ENCODE measurements at places on chromosomes 13 and 19.

DNA sequence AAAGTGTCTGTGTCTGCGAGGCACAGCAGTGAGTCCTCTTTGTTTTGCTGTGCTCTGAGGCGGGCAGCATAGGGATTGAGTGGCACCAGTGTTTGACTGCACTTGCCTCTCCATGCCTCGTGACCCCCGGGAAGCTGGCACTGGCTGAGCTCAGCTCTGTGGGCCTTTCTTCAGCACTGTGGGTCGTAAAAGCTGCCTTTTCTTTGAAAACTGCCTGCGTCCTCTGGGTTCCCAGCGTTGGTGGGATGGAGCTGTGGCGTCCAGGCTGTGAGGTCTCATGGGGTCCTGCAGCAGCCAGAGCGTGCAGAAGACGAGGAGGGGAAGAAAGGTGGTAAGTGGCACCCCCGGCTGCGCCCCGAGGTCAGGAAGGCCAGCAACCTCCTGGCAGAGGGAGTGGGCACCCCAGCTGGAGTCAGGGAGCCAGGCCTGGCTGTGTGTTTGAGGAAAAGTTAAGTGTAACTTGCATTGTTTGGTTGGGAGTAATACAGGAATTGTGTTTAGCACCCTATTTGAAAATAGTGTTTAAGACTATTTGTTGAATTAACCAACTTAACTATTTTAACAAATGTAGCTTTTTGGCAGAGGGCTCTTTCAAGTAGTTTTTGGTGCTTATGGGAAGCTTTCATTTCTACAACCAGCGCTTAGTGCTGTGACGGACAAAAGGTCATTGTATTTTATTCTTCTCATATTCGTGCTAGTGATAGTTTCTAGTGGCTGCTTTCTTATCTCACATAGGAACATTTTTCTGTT, 79.3 kb upstream of the TEX29 start:
- H3K27me3 ChIP-seq, result no peaks in the 10 kb centered on the region
- no peak for DNase-seq
- no peaks in the 10 kb centered on the region for H3K4me1 ChIP-seq
- no peak overlapping the region for H3K4me3 ChIP-seq
- H3K36me3 ChIP-seq, result peaks cover 58% of the 10 kb centered on the region

DNA sequence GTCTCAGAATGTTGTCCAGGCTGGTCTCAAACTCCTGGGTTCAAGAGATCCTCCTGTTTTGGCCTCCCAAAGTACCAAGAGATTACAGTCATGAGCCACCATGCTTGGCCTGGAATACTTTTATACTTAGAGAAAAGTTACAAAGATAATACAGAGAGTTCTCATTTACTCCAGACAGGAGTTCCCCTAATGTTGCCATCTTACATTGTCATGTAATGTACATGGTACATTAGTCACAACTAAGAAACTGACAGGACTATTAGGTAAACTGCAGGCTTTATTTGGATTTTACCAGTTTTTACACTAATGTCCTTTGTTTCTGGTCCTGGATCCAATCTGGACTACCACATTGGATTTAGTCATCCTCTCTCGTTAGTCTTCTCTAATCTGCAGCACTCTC, 2.3 kb upstream of the C19orf84 start:
- no peak overlapping the region for H3K4me3 ChIP-seq
- H3K27ac ChIP-seq, result no peak overlapping the region
- DNase-seq, result no peak
- no peaks in the 10 kb centered on the region for H3K27me3 ChIP-seq
- no peaks in the 10 kb centered on the region for H3K36me3 ChIP-seq

- no peaks in the 10 kb centered on the region for H3K36me3 ChIP-seq
- no peak overlapping the region for H3K4me3 ChIP-seq
- no peaks in the 10 kb centered on the region for H3K4me1 ChIP-seq
- no peak for DNase-seq
- no peaks in the 10 kb centered on the region for H3K27me3 ChIP-seq
Observed at GRCh38 chr13:40087091-40088002, 431.9 kb downstream of the COG6 start.

GRCh38 chr19:54558339-54558738, 15.3 kb upstream of the LILRA2 start:
- H3K36me3 ChIP-seq, result no peaks in the 10 kb centered on the region
- H3K4me1 ChIP-seq, result no peaks in the 10 kb centered on the region
- H3K27ac ChIP-seq, result no peak overlapping the region
- H3K4me3 ChIP-seq, result no peak overlapping the region
- no peaks in the 10 kb centered on the region for H3K27me3 ChIP-seq
- no peak for DNase-seq

- no peaks in the 10 kb centered on the region for H3K36me3 ChIP-seq
- DNase-seq, result no peak
- H3K4me1 ChIP-seq, result no peaks in the 10 kb centered on the region
- H3K27ac ChIP-seq, result no peak overlapping the region
Observed at GRCh38 chr13:91574766-91575165, 176.3 kb downstream of the GPC5 start.

GRCh38 chr13:46899801-46900200, 2.9 kb upstream of the HTR2A start:
- DNase-seq, result no peak
- no peaks in the 10 kb centered on the region for H3K4me1 ChIP-seq
- no peak overlapping the region for H3K4me3 ChIP-seq
- H3K27ac ChIP-seq, result no peak overlapping the region

GRCh38 chr19:42561512-42561911, 33.2 kb downstream of the CEACAM8 start:
- peaks cover 3% of the 10 kb centered on the region for H3K4me1 ChIP-seq
- no peak overlapping the region for H3K4me3 ChIP-seq
- no peak for DNase-seq
- H3K27ac ChIP-seq, result no peak overlapping the region

- no peak for DNase-seq
- H3K27ac ChIP-seq, result no peak overlapping the region
- no peaks in the 10 kb centered on the region for H3K27me3 ChIP-seq
- no peaks in the 10 kb centered on the region for H3K36me3 ChIP-seq
Observed at GRCh38 chr13:22200440-22200839, 529.6 kb downstream of the FGF9 start.

GRCh38 chr13:113646921-113647340, 11.1 kb downstream of the ATP4B start:
- H3K27me3 ChIP-seq, result no peaks in the 10 kb centered on the region
- no peak for DNase-seq
- no peaks in the 10 kb centered on the region for H3K36me3 ChIP-seq
- H3K27ac ChIP-seq, result no peak overlapping the region

GRCh38 chr13:60201286-60201685, 37.6 kb upstream of the DIAPH3 start:
- no peaks in the 10 kb centered on the region for H3K36me3 ChIP-seq
- DNase-seq, result no peak
- peaks cover 8% of the 10 kb centered on the region for H3K27me3 ChIP-seq
- H3K27ac ChIP-seq, result no peak overlapping the region

- H3K4me3 ChIP-seq, result no peak overlapping the region
- H3K27ac ChIP-seq, result no peak overlapping the region
- no peaks in the 10 kb centered on the region for H3K27me3 ChIP-seq
Observed at GRCh38 chr13:110520431-110521295, 40.9 kb downstream of the RAB20 start.

- peaks cover 2% of the 10 kb centered on the region for H3K27me3 ChIP-seq
- peaks cover 13% of the 10 kb centered on the region for H3K4me1 ChIP-seq
- H3K4me3 ChIP-seq, result no peak overlapping the region
- DNase-seq, result no peak
- H3K36me3 ChIP-seq, result no peaks in the 10 kb centered on the region
- no peak overlapping the region for H3K27ac ChIP-seq
Observed at GRCh38 chr13:102688306-102688973, 6.4 kb downstream of the METTL21C start.

- H3K4me3 ChIP-seq, result no peak overlapping the region
- H3K27me3 ChIP-seq, result no peaks in the 10 kb centered on the region
- no peaks in the 10 kb centered on the region for H3K36me3 ChIP-seq
- no peaks in the 10 kb centered on the region for H3K4me1 ChIP-seq
- no peak overlapping the region for H3K27ac ChIP-seq
Observed at GRCh38 chr13:88602786-88603777, 931.9 kb downstream of the SLITRK5 start.

GRCh38 chr13:64928696-64929499, 2301.2 kb downstream of the PCDH9 start:
- no peaks in the 10 kb centered on the region for H3K27me3 ChIP-seq
- DNase-seq, result no peak
- H3K4me1 ChIP-seq, result no peaks in the 10 kb centered on the region
- no peaks in the 10 kb centered on the region for H3K36me3 ChIP-seq
- no peak overlapping the region for H3K4me3 ChIP-seq

- H3K4me1 ChIP-seq, result no peaks in the 10 kb centered on the region
- H3K27ac ChIP-seq, result no peak overlapping the region
- no peak overlapping the region for H3K4me3 ChIP-seq
Observed at GRCh38 chr19:34493649-34494044, 12.1 kb downstream of the WTIP start.

DNA sequence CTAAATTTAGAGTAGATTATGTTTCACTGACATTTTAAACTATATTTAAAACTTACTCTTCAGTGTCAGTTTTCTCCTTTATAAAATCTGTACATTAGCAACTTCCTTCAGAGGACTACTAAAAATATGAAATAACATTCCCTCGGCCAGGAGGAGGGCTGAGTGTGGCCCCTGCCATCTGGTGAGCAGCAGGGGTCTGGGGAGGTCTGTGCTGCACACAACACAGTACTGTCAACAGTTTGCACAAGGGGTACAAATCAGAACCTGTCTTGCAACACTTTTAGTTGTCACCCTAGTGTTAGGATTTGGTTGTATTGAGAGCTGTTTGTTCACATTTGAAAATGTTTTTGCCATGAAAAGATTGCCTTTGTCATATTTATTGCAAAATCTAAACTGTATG, 48.9 kb downstream of the TPP2 start:
- peaks cover 88% of the 10 kb centered on the region for H3K36me3 ChIP-seq
- H3K4me3 ChIP-seq, result no peak overlapping the region
- H3K27me3 ChIP-seq, result no peaks in the 10 kb centered on the region

GRCh38 chr19:15048885-15049541, at the start of gene CASP14:
Gene CASP14 (plus strand): TSS chr19:15049480. CDS start chr19:15052252, 2,772 bp downstream.
- no peaks in the 10 kb centered on the region for H3K36me3 ChIP-seq
- no peak within 1 kb of the TSS for H3K4me3 ChIP-seq
- no peak within 1 kb of the TSS for H3K27ac ChIP-seq
- peaks cover 7% of the 10 kb centered on the region for H3K27me3 ChIP-seq
- no peaks in the 10 kb centered on the region for H3K4me1 ChIP-seq
- DNase-seq, result no peak

DNA sequence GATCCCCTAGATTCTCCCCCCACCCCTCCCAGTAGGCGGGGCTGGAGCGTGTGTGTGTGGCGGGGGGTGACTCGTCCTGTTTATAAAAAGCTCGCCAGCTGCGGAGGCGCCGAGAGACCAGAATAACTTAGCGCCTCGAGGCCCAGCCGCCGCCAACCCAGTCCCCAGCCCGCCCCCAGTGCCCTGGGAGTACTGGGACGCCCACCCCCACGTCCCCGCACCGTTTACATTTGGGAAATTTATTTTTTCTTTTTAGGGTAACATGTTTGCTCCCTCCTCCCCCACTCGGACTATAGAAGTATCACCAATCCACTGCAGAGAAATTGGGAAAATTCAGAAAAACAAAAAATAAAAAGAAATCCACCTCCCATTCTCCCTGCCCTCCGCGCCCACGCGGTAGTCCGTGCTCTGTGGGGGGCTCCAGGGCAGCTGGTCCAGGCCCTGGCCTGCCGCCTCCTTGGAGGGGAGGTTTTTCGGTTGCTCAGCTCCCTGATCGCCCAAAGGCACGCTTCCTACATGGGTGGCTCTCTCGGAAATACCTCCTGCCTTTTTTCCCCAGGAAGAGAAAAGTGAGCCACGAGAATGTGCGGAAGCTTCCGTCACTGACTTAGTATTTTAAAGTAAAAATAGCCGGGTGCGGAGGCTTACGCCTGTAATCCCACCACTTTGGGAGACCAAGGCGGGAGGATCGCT, 1.5 kb upstream of the RAB3A start:
- no peak overlapping the region for H3K27ac ChIP-seq
- H3K4me3 ChIP-seq, result peak overlapping the region; percentile 64
- peak; percentile 68 for DNase-seq
- peaks cover 33% of the 10 kb centered on the region for H3K4me1 ChIP-seq

DNA sequence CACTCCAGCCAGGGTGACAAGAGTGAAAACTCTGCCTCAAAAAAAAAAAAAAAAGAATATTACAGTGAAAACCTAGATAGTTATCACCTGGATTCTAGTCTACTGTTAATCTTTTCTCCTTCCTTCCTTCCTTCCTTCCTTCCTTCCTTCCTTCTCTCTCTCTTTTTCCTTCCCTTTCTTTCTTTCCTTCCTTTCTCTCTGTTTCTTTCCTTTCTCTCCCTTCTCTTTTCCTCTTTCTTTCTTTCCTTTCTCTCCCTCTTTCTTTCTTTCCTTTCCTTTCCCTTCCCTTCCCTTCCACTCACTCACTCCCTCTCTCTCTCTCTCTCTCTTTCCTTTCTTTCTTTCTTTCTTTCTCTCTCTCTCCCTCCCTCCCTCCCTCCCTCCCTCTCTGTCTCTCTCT, 9.6 kb upstream of the TTYH1 start:
- H3K36me3 ChIP-seq, result no peaks in the 10 kb centered on the region
- no peak overlapping the region for H3K4me3 ChIP-seq
- DNase-seq, result no peak
- H3K27ac ChIP-seq, result no peak overlapping the region

DNA sequence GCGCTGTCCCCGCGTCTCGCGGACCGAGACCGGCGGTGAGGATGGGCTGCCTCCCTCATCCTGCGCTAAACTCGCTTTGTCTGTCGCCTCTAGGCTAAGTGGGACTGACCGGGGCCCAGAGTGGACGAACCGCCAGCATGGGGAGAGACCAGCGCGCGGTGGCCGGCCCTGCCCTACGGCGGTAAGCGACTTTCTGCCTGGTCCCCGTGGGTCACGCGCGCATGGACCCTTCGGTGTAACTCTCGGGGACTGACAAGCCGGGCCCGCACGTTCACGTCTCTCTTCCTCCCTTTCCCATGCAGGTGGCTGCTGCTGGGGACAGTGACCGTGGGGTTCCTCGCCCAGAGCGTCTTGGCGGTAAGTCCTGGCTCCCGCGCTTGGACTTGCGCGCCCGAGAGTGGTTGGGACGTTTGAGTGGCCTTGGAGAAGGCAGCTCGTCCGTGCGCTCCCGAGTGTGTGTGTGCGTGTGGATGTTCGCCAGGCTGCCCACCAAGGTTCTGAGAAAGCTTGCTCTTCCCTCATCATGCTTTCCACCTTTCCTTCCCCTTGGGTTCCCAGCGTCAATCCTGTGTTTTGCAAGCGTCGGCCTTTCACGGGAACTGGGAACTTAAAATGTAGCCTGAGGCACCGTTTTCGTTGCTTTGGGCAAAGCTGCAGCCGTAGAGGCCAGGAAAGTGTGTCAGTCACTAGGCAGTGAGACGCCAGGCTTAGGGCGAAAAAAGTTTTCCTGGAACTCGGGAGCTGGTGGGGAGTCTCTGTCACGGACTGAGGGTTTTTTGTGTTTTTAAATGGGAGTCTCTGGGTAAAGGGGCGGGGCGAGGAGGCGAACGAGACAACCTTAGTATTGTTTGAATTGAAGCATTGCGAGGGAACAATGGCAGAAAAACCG, 927 bp downstream of the COL4A2 start:
- H3K27ac ChIP-seq, result no peak overlapping the region
- no peaks in the 10 kb centered on the region for H3K36me3 ChIP-seq
- H3K4me1 ChIP-seq, result no peaks in the 10 kb centered on the region

- no peak overlapping the region for H3K4me3 ChIP-seq
- no peak for DNase-seq
- no peaks in the 10 kb centered on the region for H3K36me3 ChIP-seq
- no peak overlapping the region for H3K27ac ChIP-seq
- H3K4me1 ChIP-seq, result no peaks in the 10 kb centered on the region
Observed at GRCh38 chr13:111129465-111130115, 14.5 kb downstream of the ARHGEF7 start.

GRCh38 chr13:67742478-67742877, 512.3 kb upstream of the PCDH9 start:
- no peak for DNase-seq
- no peak overlapping the region for H3K4me3 ChIP-seq
- no peak overlapping the region for H3K27ac ChIP-seq

- peak overlapping the region; percentile 62 for H3K4me3 ChIP-seq
- H3K27ac ChIP-seq, result no peak overlapping the region
- H3K4me1 ChIP-seq, result peaks cover 26% of the 10 kb centered on the region
- DNase-seq, result peak; percentile 41
Observed at GRCh38 chr19:1651568-1652291, 685 bp downstream of the TCF3 start.
